MCF 10A (cell line): ENCODE measurements at places on chromosomes 3 and 15. TPM values are rescaled to one million over a fixed set of nuclear protein-coding genes. Genes with fewer than 3 reads are reported as not detected.

GRCh38 chr3:120357807-120358206 lies 8.7 kb upstream of the LRRC58 start:
- no peak for DNase-seq

DNA sequence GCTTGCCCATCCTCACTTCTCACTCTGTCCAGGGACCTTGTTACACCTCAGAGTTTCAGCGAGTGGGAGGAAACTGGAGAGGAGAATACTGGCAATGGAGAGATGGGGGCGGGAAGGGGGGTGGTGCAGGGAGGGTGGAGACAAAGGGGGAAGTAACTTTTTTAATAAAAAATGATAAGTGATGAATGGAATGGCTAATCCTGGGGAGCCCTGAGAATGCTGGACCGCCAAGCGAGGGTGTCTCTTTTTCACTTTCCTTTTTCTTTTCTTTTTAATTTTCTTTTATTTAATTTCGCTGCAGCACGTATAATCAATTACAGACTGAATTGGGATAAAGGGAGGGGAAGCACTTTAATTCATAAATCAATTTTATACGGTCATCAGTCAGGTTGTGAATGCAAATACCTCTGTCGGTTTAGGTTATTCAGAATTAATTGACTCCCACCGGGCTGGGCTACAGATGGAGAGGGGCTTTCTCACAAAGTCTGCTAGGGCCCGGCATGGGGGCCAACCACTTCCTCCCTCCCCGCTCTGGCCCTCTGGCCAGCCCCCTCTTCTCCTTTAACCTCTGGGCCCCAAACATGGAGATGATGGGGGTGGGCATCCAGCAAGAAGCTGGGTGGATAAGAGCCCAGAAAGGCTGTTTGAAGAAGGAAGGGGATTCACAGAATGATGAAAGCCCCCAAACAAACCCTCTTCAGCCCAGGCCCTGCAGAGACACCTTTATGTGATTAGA lies 106.8 kb upstream of the BOC start:
- no peak for DNase-seq

DNA sequence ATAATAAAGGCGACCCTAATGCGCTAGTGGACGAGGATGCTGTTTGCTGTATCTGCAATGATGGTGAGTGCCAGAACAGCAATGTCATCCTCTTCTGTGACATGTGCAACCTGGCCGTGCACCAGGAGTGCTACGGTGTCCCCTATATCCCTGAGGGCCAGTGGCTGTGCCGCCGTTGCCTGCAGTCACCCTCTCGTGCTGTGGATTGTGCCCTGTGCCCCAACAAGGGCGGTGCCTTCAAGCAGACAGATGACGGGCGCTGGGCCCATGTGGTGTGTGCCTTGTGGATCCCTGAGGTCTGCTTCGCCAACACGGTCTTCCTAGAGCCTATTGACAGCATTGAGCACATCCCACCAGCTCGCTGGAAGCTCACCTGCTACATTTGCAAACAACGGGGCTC lies 7.6 kb downstream of the BRPF1 start:
- DNase-seq = no peak

DNA sequence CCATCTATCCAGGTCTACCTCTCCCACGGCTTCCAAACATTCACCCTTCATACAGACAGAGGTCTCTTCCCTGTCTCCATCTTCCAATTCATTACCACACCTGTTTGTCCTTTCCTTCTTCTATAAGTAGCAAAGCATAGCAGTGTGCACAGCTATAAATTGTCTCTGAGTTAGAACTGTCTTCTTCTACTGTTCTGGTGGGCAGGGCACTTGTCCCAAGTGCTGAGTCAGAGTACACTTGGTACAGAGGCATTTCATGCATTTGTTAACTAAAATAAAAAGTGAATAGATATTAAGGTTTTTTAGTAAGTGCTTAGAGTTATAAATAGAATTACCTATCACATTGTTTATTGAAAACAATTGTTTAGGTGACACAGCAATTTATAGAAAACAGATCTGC lies 150.1 kb upstream of the CCDC54 start:
- no peak for DNase-seq

- no peak for DNase-seq
Observed at GRCh38 chr3:39011191-39011736, 40.5 kb downstream of the SCN11A start.

- DNase-seq = no peak
Observed at GRCh38 chr15:67607959-67608637, 65.6 kb downstream of the MAP2K5 start.

- DNase-seq = no peak
Observed at GRCh38 chr3:72786668-72787067, 61.6 kb downstream of the SHQ1 start.

GRCh38 chr3:119562307-119562961 lies 3.0 kb upstream of the CD80 start:
- no peak for DNase-seq

Gene CLRN1
- not detected in 2 replicates for total RNA-seq

DNA sequence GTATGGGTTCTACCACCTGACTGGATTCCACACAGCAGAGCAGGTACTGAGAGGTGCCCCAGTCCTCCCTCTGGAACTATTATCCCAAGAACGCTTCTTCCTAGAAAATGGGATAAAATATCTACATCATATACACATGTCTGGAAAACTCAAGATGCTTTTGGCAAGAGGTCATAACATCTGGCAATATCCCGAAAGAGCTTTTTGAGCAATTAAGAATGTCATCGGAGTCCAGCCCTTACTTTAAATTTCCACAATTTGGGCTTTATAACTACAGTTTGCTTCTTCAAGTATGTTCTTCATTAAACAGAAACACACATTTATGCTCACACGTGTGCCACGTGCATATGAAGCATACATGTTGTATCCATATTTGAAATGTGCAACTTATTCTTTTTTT lies 365.9 kb upstream of the THBS1 start:
- DNase-seq = no peak

Gene PRR20G
- total RNA-seq = not detected in 2 replicates

DNA sequence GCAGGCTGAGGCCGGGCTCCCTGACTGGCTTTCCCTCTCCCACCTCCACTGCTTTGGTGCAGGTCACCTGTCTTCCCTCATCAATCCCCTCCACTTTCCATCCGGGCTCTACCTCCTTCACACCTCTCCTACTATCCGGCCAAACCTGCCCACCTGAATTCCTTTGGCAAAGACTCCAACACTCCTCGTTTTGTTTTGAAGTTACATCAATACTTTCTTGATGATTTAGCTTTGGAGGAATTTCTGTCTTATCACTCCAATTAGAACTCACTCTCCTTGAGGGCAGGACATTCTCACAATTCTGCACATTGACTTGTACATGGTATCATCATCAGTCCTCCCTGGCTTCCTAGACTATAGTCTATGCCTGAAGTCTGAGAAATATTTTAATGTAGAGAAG lies 20.4 kb downstream of the LDHAL6B start:
- no peak for DNase-seq

DNA sequence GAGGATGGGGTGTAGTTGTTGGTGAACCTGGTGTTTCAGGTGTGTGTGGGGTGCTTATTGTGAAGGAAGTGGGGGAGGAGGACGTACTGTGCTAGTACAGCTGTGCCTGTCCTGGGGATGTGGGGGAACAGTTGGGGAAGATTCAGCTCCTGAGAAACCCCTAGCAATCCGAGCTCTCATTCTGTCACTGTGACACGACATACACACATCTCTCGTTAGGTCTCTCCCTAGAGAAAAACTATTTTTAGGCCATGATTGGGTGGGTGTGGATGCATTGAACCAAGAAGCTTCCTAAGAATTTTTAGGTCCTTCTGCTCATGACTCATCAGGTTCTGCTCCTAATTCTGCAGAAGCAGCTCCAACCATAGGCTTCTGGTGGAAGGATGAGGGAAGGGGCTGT lies 54.3 kb downstream of the SLC30A4 start:
- no peak for DNase-seq

DNA sequence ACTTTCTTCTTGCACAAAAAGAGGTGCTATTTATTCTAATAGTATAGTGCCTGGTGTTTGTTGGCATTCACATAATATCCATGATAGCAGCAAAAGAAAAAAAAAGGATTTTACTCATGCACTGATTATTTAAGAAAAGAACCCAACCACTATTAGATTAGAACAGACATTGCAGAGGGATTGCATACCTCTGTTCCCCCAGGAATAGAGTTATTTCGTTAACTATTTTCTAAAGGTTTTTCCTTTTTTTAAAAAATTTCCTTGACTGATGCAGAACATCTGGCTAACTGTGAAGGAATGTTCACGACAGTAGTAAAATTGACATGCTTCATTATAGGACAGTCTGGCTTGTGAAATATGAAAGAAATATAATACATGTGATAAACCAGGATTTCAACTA lies 136.6 kb upstream of the PTX3 start:
- no peak for DNase-seq

Gene GOLGA6C
- not detected in 2 replicates for total RNA-seq

DNA sequence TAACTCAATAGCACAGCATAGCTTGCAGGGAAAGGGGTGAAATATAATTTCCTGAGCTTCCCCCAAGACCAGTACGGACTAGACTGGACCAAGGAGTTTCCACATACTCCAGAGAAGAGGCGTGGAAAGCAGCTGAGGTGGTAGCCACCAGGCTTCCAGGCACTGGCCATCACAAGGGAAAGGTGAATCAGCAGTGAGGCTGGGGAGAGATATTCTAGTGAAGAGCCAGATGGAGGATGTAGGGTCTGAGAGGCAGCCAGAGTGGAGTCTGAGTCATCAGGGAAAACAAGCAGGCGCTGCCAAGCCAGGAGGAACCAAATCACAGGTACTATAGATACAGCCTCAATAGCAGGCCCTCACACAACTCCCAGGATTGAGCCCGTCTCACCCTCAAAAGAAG lies 9.6 kb upstream of the RASA2 start:
- peak; percentile 96 for DNase-seq

- no peak for DNase-seq
Observed at GRCh38 chr3:141129541-141130011, 78.4 kb downstream of the SPSB4 start.

- no peak for DNase-seq
Observed at GRCh38 chr15:27673766-27674445, 425.2 kb downstream of the OCA2 start.

DNA sequence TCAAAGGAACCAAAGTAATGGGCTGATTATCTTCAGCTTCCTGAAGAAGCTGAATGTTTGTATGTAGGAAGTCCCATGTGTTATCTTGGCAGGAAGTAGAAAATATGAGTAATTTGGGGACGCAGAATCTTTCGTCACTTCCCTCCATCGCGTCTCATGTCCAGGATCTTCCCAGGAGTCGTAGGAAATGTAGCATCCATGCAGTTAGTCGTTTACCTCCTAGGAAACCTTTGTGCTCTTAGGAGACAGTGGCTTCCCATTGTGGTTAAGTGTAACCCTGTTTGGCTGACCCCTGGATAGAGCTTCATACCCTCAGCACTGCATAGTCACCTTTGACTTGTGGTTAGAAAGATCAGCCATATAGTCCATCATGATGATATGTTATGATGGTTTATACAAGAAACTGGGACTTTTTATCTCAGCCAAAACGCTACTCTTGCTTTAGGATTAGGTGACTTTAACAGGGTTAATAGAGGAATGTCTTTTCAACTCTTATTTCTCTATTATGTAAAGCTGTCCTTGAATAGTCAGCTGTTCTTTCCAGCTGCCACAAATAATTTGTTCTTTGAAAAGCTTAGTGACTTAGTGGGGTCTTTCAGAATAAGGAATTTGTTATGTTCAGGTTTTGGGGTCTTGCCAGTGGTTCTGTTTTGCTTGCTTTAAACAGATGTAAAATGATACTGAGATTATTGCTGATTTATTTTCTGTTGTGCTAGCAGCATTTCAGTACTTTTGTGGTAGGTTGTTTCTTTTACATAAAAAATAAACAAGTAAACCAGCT lies 92.2 kb downstream of the KLHL25 start:
- no peak for DNase-seq
